ENCODE measurements at places on chromosomes 7 and 10.

GRCh38 chr7:37920305-37920848, at the start of gene EPDR1:
Gene EPDR1 (plus strand): TSS chr7:37920640. CDS start chr7:37920940, 300 bp downstream.
- DNase-seq, result no peak

GRCh38 chr7:122132341-122132740, 11.7 kb downstream of the AASS start:
- no peak for DNase-seq

DNA sequence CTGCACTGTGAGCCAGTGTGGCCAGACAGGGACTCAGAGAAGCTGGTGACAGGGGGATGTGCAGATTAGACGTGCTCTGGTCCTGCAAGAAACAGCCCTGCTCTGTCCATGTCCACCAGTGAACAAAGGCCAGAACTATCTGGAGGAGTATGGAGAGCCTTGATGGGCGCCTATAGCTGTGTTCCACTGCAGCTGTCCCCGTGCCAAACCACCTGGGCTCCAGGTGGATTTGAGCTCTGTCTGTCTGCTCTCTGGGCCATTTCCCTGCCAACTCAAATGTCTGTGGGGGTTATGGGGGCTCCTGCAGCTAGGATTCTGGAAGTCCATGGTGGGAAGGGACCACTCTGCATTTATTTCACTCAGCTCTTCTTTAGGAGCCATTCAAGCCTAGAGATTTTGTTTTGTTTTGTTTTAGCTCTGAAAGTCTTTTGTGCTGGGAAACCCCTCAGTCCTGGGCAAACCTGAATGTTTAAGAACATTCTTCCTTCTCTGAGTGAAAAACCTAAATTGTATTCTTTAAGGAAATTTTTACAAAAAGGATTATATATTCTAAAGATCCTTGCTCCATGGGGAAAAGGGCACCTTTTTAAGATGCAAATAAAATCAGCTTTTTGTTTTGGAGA, 1039.5 kb upstream of the SORCS1 start:
- DNase-seq, result no peak

DNA sequence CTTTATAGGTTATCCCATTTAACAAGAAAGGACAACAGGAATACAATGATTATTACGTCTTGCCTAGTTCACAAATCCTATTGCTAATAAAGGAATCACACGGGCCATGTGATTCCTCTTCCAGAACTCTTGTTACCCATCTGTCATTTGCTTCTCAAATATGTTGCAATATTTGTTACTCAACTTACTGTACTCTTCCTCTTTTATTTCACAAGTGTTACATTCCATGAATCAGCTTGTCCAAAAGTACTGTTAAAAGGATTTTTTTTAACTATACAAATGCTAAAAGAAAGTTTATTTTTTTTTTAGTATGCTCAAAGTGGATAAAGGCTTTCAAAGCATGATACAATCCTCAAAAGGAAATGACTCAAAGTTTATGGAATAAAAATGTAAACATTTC, 3.9 kb upstream of the CD36 start:
- no peak for DNase-seq

DNA sequence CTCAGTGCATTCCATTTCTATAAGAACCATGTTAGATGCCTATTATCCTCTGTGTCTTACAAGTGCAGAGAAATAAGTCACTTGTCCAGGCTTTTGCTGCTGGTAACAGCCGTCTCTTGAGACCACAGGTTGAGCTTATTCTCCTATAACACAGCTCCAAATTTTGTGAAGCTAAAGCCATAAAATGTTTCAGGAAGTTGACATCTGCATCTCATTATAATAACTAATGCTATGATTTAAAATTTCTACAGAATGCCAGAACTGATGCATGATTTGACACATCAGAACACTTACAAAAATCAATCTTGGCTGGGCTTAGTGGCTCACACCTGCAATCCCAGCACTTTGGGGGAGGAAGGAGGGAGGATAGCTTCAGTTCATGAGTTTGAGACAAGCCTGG, 986.9 kb downstream of the TYW1 start:
- no peak for DNase-seq

GRCh38 chr10:12592967-12593366, 243.6 kb downstream of the CAMK1D start:
- DNase-seq, result no peak

All from stimulated activated CD8-positive, alpha-beta memory T cell treated with anti-CD3 and anti-CD28 coated beads, Interleukin-2, amount 100 ng/mL, for 1 hour (primary cell).